GM04503 (cell line): ENCODE measurements at places on chromosomes 1 and 21.
A peak's percentile ranks its signal among the peaks of the same experiment; 100 is the strongest.

- no peak for DNase-seq
Observed at GRCh38 chr1:181504399-181504842, 21.1 kb downstream of the CACNA1E start.

DNA sequence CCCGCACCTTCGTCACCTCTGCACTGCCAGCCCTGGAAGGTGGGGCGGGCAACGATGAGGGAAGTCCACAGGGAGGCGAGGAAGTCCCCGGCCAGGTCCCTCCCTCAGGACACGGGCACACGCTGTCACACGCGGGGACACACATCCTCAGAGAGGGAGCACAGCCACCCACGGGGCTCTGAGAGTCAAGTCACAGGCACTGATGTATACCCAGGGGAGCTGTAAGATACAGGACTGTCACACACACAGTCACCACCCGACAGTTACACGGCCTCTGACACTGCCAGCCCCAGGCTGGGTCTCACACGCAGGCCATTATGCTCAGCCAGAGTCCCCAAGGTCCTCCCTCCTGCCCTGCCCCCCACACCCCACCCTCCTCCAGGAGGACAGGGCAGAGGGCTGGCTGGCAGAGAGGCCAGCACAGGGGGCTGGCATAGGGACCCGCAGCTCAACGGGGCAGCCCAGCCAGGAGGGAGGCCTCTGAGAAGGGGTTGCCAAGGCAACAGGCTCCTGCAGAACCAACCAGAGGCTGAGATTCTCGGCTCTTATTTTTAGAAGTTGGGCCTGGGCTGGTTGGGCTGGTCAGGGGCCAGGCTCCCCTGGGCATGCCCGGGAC lies 17.7 kb upstream of the ADGRB2 start:
- no peak for DNase-seq

DNA sequence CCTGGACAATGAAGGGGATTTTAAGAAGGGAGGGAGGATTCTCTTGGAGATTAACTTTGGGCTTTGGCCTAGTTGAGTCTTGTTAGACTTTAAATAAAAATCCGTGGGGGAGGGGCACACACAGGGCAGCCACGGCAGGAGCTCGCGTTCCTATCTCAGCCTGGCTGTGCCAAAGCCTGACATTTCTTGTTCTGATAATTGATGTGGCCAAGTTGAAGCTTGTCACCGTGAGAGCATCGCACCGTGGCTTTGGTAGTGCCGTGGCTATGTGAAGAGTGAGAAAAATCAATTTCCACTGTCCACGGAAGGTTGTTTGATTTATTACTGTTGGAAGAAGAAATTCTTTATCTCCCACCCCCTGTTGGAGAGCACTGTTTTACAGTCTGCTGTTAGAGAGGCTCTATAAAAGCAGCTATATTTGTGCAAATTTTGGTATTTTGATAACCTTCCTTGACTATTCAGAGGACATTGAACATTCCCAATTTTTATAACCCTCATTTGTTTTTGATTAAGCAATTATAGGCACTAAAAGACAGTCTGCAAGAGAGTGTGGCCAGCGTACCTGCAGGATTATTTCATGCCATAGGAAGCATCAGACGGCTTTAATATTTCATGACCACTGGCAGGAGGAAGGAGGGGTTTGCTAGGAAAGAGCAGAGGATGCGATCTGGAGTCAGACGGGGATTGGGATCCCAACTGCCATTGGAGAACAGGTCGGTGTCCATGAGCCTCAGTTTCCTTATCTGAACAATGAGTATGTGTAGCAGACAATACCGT lies 160.7 kb downstream of the KAZN start:
- no peak for DNase-seq

DNA sequence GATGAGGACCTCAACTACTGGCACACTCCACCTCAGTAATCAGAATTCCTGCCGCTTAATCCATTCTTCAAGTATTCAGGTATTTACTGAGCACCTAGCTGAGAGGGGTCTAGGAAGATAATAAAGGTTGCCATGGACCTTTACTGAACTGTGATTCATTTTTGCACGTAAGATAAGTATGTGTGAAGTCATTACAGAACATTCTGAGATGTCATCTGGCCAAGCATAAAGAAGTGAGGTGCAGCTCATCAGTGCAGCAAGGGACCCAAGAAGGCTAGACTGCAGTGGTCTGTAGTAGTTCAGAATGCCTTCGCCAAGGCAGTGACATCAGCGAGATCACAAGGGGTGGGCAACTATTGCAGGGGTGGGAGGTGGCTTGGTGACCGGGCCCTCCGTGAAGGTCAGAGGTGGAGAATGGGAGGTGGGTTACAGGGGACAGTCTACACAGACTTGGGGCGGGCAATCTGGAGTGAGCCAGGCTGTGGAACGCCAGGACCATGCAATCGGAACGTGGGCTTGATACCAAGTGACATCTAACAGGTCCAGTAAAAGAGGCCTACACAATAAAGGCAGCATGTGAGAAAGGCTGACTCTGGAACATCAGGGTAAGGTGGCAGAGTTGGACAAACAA lies 107.4 kb downstream of the SLC45A1 start:
- no peak for DNase-seq

- DNase-seq = no peak
Observed at GRCh38 chr1:216907100-216907499, 183.9 kb upstream of the ESRRG start.

DNA sequence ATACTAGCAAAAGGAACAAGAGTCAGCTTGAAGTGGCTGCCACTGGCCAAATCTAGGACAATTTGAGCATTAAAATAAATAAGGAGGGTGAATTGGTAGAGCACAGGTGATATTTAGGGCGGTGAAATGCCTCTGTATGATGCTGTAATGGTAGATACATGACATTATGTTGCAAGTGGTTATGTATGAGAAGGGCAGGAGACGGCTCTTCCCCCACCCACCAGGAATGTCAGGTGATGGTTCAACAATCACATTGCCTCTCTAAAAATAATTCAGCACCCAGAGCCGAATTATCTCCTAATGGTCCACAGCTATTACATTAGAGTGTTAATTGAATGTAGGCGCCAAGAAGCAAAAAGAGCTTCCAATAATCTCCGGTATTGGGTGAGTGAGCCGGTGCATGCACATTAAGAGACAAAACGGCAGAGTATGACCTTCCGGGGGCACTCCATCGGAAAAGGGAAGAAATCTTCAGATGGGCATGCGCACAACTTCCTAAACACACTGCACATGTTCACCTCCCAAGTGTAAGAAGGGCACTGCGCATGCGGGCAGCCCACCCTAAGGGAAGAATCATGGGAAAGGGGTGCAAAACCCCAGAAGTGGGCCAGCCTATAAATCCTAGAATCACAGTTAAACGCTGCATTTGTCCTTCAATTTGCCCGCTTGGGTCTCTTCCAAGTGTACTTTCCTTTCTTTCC lies 6.8 kb upstream of the IFNAR1 start:
- DNase-seq = no peak

DNA sequence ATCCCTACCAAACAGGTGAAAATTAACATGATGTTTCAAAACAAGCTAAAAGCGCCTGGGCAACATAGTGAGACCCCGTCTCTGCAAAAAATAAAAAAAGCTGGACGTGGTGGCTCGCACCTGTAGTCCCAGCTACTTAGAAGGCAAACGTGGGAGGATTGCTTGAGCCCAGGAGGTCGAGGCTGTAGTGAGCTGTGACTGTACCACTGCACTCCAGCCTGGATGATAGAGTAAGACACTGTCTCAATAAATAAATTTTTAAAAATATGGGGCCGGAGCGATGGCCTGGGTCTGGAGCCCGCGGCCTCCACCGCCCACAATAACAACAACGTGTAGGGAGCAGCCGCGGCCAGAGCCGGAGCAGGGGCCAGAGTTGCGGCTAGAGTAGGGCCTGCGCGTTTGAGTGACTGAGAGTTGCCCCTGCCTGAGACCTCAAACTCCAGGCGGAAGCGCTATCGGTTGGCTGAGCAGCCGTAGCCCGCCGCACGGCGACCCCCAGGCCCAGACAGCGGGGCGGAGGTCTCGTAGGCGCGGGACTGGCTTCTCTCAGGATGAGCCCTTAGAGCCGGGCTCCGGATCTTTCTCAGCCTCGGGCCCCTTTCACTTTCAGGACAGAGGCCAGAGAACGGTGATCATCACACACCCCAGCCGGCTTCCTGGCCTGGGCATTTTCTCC lies 41.4 kb downstream of the ZMYM1 start:
- DNase-seq = no peak

GRCh38 chr1:164858096-164858632 lies 299.2 kb downstream of the PBX1 start:
- DNase-seq = no peak

- no peak for DNase-seq
Observed at GRCh38 chr1:15702722-15703550, 18.8 kb downstream of the PLEKHM2 start.

DNA sequence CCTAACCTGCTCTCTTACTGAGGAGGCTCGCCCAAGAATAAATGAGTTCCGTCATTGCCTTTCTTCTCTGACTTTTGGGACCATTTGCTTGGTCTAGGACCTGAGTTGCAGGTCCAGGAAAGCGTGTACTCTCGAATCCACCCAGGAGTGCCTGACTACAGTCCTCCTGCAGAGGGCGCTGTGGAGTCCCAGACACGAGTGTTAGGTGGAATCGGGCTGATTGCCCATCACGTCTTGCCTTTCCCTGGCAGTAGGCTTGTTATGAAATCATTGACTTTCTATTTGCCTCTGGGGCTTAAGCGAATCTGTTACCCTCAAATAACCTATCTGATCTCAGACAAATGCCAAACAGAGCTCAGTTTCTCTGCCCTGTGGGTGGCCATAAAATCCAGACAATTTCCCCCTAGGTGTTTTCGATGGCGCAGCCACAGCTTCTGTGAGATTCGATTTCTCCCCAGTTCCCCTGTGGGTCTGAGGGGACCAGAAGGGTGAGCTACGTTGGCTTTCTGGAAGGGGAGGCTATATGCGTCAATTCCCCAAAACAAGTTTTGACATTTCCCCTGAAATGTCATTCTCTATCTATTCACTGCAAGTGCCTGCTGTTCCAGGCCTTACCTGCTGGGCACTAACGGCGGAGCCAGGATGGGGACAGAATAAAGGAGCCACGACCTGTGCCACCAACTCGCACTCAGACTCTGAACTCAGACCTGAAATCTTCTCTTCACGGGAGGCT lies at the start of gene IL20:
IL20 (plus strand) TSS at position 685 of the 733 bp plus-strand sequence. CDS start 230 bp downstream, outside the sequence.
- DNase-seq = no peak

DNA sequence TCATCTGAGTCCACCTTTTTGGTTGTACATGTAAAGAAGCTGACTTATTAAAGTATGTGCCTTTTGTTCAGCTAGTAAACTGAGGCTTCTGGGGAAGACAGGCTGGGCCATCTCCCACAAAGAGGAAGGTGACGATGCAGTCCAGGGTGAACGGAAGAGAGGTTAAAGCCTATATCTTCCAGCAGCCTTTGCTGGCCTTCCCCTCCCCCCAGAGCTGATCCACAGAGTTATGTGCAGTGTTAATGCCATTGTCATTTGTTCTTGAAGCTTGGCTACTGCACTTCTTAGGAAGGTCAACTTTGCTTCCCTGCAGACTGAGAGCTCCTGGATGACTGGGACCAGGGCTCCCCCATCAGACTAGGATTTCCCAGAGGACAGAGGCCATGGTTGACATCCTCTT lies 2.2 kb downstream of the SLC30A2 start:
- DNase-seq = no peak

GRCh38 chr1:7993593-7994479 lies 32.3 kb downstream of the ERRFI1 start:
- peak; percentile 39 for DNase-seq

DNA sequence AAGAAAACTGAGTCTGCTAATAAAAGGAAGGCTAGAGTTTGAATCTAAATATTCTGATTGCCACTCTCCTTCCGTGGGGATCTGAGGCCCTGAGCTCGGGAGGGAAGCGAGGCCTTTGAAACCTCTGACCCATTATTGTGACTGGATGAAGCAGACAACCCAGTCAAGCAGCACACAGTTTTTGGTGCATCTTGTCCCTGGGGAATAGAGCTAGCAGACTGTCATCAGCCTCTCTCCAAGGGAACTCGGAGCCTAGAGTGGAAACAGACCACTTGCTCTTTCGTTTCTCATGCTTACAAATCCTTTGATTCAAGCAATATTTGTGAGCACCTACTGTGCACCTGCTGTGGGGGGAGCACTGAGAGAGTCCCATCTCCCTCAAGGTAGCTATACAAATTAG lies 133.2 kb upstream of the KLHDC7A start:
- DNase-seq = no peak

GRCh38 chr21:34570313-34570712 lies 44.6 kb downstream of the RCAN1 start:
- no peak for DNase-seq

- no peak for DNase-seq
Observed at GRCh38 chr1:178966312-178966711, 59.4 kb upstream of the FAM20B start.

GRCh38 chr1:159943908-159944622 lies 1.3 kb downstream of the IGSF9 start:
- DNase-seq = no peak

GRCh38 chr1:107690491-107690890 lies 274.5 kb downstream of the VAV3 start:
- DNase-seq = no peak

DNA sequence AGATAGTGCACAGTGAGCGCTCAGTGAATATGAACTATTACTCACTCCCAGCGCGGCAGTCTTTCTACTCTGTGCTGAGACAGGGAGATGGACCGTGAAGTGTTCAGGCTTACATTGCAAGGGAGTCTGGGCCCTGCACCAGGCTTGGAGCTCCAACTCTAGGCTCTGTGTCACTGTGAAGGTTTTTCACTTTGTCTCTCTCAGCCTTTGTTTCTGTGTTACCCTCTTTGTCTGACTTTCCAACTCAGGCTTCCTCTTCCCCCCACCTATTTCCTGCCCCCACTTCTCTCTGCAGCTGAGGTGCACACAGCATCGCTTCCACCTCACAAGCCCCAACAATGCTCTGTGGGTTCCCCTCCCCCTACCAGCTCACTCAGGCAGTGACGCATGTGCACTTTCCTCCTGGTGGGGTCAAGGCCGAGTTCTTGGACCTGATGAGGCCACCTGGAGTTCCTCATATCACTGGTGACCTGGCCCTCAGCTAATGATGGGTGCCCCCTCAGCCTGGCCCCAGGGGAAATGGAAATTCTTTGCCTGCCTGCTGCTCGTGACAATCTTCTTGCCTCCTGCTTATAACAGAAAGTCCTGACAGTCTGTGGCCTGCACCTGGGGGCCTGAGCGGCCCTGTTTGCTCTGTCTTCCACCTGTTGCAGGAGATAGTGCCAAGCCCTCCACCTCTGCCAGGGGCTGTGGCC lies 1.1 kb upstream of the LCK start:
- no peak for DNase-seq

- DNase-seq = no peak
Observed at GRCh38 chr1:109112056-109112651, 1.8 kb upstream of the ELAPOR1 start.

- DNase-seq = no peak
Observed at GRCh38 chr1:13823936-13824335, 123.9 kb downstream of the PRDM2 start.

DNA sequence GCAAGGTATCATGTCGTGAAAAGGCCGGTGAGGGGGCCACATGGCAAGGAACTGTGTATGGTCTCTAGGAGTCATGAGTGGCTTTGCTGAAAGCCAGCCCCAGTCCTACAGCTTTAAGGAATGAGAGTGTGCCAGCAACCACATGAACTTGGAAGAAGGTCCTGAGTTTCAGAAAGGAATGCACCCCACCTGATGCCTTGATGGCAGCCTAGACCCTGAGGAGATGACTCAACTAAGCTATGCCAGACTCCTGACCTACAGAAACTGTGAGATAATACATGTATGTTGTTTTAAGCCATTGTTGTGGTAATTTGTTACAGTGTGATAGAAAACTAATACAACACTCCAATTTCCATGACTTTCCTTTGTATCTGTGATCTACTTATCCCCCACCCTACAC lies 33.5 kb upstream of the AKT3 start:
- DNase-seq = peak; percentile 21
